ENCODE measurements at places on chromosomes 5 and 9. TPM values are rescaled to one million over a fixed set of nuclear protein-coding genes. Genes with fewer than 3 reads are reported as not detected.

PDZD2 gene
- total RNA-seq: 0.12 TPM

DNA sequence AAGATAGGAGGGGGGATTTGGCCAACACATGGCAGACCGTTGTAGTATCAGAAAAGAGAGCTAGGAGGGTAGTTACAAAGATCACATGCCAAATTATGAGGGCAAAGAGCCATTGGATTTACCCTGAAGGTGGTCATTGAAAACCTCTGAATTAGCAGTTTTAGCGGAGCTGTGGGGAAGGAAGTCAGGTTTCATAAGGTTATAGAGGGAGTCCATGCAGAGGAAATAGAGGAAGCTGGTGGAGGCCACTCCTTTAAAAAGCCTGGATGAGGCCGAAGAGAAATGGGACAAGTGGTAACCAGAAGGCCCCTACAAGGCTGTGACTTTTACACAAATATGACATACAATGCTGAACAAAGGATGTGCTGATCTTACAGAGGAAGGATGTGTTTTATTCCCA, 13.2 kb downstream of the DOCK8 start:
- no peak for DNase-seq

- no peak for DNase-seq
These were observed 376.6 kb downstream of the EFNA5 start for GRCh38 chr5:107294211-107294550.

DNA sequence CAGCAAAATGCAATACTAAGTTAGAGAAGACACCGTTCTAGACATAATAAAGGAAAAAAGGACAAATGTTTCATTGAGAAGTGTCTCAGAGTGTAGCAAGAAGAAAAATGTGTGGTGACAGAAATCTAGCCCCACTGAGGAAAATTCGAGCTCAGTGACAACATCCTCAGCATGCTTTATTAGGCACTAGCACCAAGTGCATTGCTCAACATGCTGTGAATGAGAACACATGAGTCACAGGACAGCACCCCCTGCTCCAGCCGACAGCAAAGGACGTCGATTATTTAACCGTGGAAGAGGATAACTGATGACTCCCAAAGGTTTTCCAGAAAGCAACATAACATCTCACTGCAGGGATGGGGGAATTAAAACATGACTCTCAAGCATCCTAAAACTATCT, 182.7 kb downstream of the GNAQ start:
- DNase-seq: no peak

GRCh38 chr9:6633378-6633777, 12.2 kb downstream of the GLDC start:
- no peak for DNase-seq

FBLL1 gene
- total RNA-seq: not detected

GRCh38 chr5:38077652-38078051, 180.7 kb upstream of the EGFLAM start:
- no peak for DNase-seq

MCTP1 gene
- 1.9 TPM for total RNA-seq

PHF24 gene
- total RNA-seq: 0.13 TPM

DNA sequence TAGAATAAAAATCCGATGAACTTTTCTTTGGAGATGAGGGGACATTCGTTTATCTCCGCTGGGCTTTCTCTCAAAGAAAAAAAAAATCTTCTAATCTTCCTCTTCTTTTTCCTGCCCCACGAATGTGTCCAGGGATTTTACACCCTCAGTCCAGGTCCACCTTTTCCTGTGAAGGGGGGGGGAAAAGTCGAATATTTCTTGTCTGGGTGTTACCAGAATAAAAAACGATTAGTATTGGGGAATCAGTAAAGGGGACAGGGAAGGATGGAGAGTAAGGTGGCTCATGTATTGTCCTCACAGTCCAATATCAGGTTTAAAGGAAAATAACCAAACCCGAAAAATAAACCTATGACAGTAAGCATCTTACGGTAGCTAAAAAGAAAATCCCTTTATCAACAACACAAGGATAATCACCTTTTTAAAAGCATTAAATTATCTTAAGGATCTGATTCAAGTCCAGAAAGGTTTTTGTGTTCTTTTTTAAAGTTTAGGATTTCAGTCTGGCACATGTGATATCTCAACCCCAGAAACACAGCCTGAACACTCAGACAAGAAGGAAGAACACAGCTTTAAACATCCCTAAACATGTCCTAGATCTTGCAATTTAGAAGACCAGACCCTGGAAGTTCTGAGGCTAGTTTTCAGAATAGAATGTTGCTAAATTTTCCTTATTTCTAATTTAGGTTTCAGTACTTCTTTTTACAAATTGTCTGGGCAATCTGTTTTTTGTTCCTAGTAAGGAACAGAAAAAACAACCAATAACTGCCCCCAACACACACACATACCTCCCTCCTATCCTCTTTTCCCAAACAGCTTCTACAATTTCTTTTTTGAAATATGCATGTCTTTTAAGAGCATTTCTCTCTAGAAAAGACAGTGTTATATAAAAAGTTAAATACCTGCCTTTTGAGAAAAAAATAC, 1.2 kb downstream of the ZNF608 start:
- DNase-seq: no peak

DNA sequence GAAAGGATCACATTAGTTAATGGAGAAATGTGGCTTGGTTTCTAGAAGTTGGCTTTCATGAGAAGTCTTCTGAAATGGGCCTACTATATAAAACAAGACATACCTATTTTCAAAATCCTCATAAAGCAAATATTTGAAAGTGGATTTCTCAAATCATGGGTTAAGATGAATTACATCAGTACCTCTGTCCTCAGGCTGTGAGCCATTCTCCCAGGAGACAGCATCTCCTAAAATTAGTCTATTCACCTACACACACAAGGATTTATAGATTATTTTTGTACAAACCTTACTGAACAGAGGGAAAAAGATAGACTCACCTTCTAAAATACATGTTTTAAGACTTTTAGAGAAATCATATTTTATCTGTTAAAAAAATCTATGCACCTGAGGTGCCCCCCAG, 32.1 kb upstream of the SPOCK1 start:
- DNase-seq: no peak

EGR1 gene
- total RNA-seq: 14.2 TPM

DNA sequence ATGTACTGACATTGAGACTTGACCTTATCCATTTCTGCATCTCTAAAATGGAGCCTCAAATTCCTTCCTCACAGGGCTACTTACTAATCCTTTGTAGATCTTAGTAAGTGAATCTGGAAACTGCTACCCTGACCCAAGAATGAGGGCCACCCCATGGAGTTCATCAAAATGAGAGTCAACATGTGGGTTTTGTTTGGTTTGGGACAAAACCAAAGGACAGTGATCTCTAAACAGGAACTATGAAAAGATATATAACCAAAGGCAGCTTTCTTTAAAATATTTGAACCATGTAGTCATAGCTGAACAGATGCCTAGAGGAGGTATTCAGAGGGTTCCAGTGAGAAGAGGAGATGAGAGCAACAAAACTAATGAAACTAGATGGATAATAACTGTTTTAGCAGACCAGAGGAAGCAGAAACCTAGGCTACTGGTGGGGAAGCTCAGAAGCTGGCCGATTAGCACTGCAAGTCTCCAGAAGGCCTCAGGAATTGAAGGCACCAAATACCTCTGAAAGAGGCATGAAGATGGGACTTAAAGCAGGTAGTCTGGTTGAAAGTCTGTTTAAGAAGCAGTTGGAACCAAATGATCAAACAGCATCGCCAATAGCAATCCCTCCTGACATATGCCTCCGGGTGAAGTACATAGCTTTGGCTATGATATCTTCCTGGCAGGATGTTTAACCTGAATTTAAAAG, 45.8 kb downstream of the THOC3 start:
- DNase-seq: no peak

- no peak for DNase-seq
These were observed 858 bp upstream of the SOWAHA start for GRCh38 chr5:132812123-132812765.
